ENCODE measurements at places on chromosomes 2 and 18.

DNA sequence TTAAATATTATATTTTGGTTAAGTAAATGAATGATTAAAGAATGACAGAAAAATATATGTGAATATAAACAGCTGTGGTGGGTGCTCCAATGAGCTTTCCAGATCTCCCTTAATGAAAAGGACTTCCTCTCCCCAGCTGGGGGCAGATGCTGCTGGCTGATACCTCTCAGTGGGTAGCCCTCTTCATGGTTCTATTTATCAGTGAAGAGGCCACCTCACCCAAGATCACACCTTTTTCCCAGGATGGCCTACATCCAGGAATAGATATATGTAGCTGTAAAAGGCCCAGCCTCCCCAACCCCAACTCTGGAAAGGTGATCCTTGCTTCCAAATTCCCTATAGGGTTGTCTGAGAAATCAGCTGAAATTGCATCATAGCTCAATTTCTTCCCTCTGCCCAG, 135.2 kb upstream of the ACVR2A start:
- DNase-seq = no peak

GRCh38 chr18:56026509-56026908, 438.5 kb upstream of the TCF4 start:
- no peak for DNase-seq

- no peak for DNase-seq
These were observed 3.1 kb upstream of the B3GNT2 start for GRCh38 chr2:62192811-62193210.

DNA sequence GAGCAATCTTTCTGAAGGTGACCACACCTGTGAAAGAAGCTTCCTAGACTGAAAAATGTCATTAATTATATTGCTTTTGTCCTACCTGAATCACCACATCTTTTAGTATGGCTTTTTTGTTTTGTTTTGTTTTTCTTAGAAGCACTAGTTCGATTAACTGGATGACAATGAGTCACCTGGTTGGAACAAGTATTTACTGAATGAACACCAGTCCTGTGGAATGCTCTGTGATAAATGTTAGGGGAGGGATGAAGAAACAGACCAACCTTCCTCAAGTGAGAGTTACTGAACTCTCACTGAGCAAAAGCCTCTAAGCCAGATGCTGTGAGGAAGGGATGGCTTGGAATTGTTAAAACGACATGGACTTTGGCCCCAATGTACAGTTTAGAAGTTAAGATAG, 26.8 kb upstream of the DCC start:
- DNase-seq = no peak

GRCh38 chr2:39538718-39539117, 101.6 kb upstream of the MAP4K3 start:
- DNase-seq = no peak

DNA sequence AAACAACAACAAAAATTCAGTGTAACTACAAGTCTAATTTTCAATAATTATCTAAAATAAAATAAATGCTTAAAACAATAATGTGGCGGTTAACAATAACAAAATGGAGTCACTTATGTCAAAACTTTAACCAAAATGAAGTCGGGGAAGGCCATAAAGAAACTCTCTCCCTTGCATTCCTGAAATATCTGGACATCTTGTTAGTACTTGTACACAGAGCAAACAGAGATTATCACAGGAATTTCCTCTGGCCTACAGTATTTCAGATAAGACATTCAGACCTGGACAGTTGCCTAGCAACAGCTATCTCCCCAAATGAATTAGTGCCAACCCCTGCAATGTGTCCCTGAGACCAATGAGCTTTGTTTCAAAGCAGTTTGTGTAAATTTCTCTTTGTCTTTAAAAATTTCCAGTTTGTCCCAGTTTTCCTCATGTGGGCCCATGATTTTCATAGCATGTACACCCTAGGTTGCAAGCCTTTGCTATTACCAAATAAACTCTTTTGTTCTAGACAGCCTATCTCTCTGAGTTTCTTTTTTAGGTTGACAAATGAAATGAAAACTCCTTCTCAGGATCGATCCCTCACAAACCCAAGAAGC, 68.6 kb downstream of the EXOC6B start:
- no peak for DNase-seq

- DNase-seq = no peak
These were observed 1.3 kb downstream of the EVX2 start for GRCh38 chr2:176082525-176082823.

- no peak for DNase-seq
These were observed 74.3 kb upstream of the CYRIA start for GRCh38 chr2:16739778-16740581.

DNA sequence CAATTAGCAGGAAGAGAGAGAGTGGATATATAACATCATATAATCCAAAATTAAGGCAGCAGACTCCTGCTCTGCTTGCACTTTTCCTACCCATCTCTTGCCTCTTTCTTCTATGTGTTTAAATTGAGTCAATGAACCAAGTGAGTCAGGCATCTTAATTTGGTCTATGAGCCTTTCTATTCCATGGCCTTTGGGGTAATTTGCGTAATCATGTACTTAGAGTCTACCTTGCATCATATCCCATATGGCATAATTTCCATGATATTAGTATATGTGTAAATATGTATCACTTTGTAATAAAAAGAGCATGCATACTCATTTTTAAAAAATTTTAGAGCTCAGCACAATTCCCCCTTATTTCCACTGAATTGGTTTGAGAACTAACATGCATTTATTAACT, 555.2 kb downstream of the STK39 start:
- no peak for DNase-seq

GRCh38 chr18:45844938-45845337, 19.5 kb downstream of the SIGLEC15 start:
- DNase-seq = no peak

DNA sequence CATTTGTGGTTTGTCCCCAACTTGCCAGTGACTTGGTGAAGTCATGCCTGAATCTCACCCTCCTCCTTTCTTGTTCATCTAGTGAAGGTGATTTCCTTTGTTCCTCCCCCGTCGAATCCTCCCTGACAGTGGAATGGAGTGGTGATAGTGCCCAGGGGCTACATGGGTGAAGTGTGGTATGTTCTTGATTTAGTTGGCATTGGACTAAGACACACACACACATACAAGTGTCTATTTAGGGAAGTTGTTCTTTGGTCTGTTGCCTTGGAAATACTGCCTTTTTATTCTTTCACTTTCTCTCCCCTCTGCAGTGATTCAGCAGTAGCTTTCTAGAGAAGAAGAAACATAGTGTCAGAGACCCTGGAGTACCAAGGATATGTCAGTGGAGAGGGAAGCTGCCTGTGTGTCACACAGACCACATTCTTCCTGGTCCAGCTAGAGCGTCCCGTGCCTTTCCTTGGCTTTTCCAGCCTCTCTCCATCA, 10.9 kb downstream of the INPP4A start:
- peak; percentile 30 for DNase-seq

DNA sequence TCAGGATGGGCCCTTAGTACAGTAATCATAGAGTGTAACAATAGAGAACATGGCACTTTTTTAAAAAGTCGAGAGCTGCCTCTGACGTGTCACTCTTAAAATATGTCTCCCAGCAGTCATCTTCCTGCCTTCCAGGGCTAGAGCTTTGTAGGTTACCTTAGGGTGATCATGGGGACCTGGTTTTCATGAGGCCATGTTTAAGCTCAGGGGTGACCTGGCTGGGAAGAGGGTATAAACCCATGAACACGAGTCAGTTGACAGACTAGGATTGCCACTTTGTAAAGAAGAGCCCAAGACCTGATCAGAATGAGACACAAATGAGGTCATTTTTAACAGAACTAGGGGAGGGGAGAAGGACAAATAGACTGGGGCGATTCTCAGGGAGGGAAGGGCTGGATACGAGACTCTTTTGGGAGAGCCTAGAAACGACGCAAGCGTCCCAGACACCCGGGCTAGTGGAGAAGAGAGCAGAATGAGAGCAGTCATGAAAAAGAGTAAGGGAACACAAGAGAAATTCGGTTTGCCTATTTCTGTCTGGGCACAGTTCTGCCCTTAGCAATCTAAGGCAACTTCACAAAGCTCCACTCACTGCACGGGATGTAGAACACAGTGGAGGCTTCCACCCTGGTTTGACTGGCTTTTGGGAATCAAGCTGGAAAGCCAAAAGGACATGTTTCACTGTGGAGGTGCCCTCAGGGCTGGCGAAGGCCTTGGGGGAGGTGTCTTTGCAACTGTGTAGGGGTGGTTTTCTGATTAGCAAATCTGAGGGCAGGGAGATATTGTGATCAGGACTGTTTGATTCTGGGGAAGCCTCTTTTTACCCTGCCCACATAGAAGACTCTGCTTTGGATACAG, 1.8 kb upstream of the RAB31 start:
- DNase-seq = no peak

GRCh38 chr2:70935468-70936164, at the start of gene ATP6V1B1:
TSS of gene ATP6V1B1 (plus strand) at chr2:70935900. CDS start at chr2:70935955, 55 bp downstream.
- no peak for DNase-seq
